Muscle of arm (tissue), 14 donors: ENCODE measurements at places on chromosomes 7 and 10. TPM values are rescaled to one million over a fixed set of nuclear protein-coding genes. Genes with fewer than 3 reads are reported as not detected.

Gene IL6
- 1.1 TPM for polyA plus RNA-seq

Gene TMEM178B
- polyA plus RNA-seq, result 0.58 TPM

DNA sequence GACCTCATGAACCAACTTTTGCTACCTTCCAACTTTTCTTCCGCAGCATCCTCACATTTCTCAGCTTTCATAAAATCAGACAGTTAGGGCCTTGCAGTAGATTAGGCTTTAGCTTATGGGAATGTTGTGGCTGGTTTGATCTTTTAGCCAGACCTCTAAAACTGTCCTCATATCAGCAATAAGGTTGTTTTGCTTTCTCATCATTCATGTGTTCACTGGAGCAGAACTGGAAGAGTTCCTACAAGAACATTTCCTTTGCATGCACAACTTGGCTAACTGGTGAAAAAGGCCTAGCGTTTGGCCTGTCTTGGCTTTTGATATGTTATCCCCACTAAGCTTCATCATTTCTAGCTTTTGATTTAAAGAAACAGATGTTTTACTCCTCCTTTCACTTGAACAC lies 130.0 kb upstream of the LRRTM3 start:
- no peak for DNase-seq

Gene AS3MT
- 11.0 TPM for polyA plus RNA-seq

Gene C10orf71
- 19.3 TPM for polyA plus RNA-seq

DNA sequence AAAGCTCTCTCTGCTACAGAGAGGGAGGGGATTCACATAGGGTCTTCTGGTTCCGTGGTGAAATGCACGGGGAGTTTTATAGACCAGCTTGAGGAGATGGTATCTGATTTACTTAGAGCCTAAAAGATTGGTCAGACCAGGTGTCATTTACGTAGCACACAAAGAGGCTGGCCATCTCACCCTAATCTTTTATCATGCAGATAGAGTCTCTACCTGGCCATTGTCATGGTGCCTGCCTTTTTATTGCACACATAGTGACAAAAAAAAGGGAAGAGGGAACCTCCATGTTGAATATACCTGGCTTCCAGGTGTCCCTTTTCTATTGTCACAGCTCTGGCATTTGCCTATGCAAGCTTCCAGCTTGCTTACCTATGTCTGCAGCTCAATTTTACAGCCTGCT lies 1456.1 kb downstream of the GATA3 start:
- DNase-seq, result no peak

Gene CPA2
- 0.85 TPM for polyA plus RNA-seq

Gene ACBD7
- 0.80 TPM for polyA plus RNA-seq

Gene CFAP70
- polyA plus RNA-seq, result 0.64 TPM

DNA sequence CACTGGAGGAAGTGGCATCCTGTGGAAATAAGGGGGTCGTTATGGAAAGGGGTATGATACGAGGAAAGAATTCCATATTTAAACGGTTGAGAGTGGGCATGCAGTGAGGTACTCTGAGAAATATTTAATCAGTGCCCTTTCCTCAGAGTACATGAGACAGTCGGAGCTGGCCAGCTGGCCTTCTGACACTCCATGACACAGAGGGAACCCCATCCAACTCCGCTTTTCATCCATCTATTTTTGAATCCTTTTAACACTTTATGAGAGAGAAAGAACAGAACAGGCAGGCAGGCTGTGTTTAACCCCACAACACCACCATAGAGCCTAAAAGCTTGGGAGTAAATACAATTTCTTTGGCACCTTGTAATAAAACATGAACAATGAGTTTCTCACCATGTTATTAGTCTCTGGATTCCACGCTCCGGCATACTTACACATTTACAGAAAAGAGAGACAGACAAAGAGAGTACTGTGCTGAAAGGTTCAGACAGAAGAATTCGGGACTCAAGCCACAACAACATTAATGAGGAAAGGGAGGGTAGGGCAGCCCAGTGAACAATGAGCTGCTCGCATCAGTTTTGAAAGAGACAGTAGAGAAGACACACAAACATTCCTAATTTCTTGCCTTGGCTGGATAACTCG lies 124.2 kb upstream of the PDLIM1 start:
- DNase-seq, result peak; percentile 32

Gene ATOH7
- polyA plus RNA-seq, result 0.13 TPM

- no peak for DNase-seq
Measured at GRCh38 chr7:87564296-87564963, 36.3 kb downstream of the ABCB1 start.

DNA sequence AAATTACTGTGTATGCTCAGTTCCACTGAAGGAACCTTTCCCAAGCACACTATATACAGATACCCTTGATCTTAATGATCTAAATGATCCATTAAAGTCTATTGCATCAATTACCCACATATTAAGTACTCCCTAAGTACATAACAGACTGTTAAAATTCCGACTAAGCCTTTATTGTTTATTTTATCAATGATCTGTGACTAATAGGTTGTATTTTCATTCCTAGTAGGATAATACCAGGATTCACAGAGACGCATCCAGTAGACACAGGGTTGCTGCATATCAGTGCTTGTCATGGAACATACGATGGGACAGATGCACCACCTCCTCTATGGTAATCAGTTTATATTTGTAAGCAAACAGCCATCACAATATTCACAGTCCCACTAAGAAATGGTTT lies 159.6 kb upstream of the SLC26A5 start:
- DNase-seq, result no peak
